ENCODE measurements at places on chromosomes 3 and 15.
A peak's percentile ranks its signal among the peaks of the same experiment; 100 is the strongest.

- DNase-seq = no peak
Measured at GRCh38 chr3:170024581-170024980, 13.2 kb upstream of the GPR160 start.

GRCh38 chr3:18438586-18438985 is 13.4 kb upstream of the SATB1 start:
- peak; percentile 38 for DNase-seq

DNA sequence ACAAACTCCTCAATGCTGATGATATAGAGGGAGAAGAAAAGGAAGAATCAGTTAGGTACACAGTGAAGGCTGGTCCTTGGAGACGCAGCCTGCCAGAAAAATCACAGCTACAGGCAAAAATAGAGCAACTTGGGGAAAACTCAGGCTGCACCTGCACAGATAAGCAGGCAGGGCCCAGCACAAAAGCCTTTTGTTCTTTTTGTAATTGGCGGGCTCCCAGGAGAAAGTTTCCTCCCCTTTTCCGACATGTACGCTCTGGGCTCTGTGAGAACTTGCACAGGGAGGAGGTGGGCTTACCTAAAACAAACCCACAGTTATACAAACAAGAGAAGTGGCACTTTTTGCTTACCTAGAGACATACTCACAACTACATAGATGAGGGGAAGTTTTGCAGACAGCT is 813.4 kb upstream of the EPHA6 start:
- no peak for DNase-seq

- DNase-seq = peak; percentile 78
Measured at GRCh38 chr15:69475769-69476358, 23.2 kb downstream of the RPLP1 start.
